ENCODE measurements at places on chromosomes 12 and 14. TPM values are rescaled to one million over a fixed set of nuclear protein-coding genes. Genes with fewer than 3 reads are reported as not detected.

The ABCD2 gene
- 1.9 TPM for total RNA-seq

DNA sequence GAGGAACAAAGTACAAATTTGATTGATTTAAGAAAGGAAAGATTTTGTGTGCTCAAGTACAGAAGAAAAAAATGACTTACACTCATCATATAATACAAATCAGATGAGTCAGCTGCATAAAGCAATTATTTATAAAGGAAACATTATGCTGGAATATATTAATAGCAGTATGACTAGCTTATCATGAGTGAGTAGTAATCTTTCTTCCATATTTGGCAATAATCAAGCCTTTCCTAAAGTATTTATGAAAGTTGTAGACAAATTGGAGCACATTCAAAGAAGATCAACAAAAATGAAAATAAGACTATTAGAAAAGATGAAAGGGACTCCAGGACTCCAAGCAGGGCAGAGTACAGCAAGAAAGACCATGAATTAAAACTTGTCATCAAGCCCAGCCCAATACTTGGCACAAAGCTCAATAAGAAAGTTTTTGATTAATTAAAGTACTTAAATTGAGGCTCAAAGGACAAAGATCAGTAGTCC is 32.8 kb downstream of the CCER1 start:
- no peaks in the 10 kb centered on the region for H3K4me1 ChIP-seq
- no peak overlapping the region for H3K4me3 ChIP-seq
- H3K27ac ChIP-seq, result no peak overlapping the region
- no peaks in the 10 kb centered on the region for H3K36me3 ChIP-seq

- no peak for DNase-seq
- H3K4me1 ChIP-seq, result no peaks in the 10 kb centered on the region
- H3K27me3 ChIP-seq, result no peaks in the 10 kb centered on the region
- H3K4me3 ChIP-seq, result no peak overlapping the region
Observed at GRCh38 chr12:91023326-91024004, 18.7 kb upstream of the EPYC start.

- H3K27me3 ChIP-seq, result peaks cover 6% of the 10 kb centered on the region
- H3K27ac ChIP-seq, result peak overlapping the region; percentile 45
- H3K4me3 ChIP-seq, result no peak overlapping the region
- no peaks in the 10 kb centered on the region for H3K36me3 ChIP-seq
Observed at GRCh38 chr14:61328626-61329262, 7.4 kb downstream of the PRKCH start.

- no peaks in the 10 kb centered on the region for H3K36me3 ChIP-seq
- H3K27me3 ChIP-seq, result no peaks in the 10 kb centered on the region
- no peak overlapping the region for H3K4me3 ChIP-seq
- H3K4me1 ChIP-seq, result no peaks in the 10 kb centered on the region
Observed at GRCh38 chr14:88154926-88155325, 150.0 kb downstream of the GPR65 start.

- no peaks in the 10 kb centered on the region for H3K36me3 ChIP-seq
- H3K27me3 ChIP-seq, result no peaks in the 10 kb centered on the region
- H3K4me1 ChIP-seq, result peaks cover 46% of the 10 kb centered on the region
- H3K27ac ChIP-seq, result peak overlapping the region; percentile 99
- no peak overlapping the region for H3K4me3 ChIP-seq
Observed at GRCh38 chr12:108720757-108721514, 10.4 kb downstream of the CORO1C start.
